Endodermal cell (in vitro differentiated cells): ENCODE measurements at places on chromosomes 4 and X. TPM values are rescaled to one million over a fixed set of nuclear protein-coding genes. Genes with fewer than 3 reads are reported as not detected.

DNA sequence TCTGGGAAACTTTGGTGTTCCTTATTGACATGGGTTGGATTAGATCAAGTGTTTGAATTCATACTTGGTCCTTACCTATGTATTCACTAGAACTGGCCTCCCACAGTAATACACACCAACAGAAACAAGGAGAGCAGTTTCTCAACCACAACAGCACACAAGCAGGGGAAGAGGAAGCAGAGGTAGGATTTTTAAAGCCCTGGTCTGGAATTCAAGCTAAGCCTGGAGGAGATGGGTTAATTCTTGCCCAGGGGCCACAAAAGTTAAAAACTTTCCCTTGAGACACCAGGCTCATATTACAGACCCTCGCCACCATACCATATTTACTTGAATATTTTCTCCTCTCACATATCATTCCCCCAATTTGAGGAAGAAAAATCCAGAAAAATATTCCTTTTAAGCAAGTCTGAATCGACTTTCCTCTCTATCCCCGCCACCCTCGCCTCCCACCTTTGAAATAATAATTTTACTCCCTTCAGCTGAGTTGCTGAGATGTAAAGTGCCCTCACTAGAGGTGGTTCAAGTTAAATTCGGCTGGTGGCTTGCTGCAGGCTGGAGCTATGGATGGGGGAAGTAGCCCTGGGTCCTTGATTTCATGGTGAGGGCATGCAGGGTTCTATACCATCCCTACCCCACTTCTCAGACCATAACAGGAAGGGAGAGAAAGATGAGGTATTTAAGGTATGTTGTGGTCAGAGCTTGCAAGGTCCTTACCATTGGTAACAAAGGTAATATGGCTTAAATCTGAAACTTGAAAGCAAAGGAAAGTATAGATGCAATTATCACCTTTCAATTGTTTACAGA, 440.2 kb downstream of the INPP4B start:
- DNase-seq, result peak; percentile 72

- DNase-seq, result no peak
These were observed 407.1 kb upstream of the FRG1 start for GRCh38 chr4:189533603-189534002.

- no peak for DNase-seq
These were observed 160.6 kb upstream of the STS start for GRCh38 chrX:6986915-6987314.

FAM156A gene
- total RNA-seq, result 13.9 and 14.0 TPM in 2 replicates
